ENCODE measurements at places on chromosomes 2 and 18.

DNA sequence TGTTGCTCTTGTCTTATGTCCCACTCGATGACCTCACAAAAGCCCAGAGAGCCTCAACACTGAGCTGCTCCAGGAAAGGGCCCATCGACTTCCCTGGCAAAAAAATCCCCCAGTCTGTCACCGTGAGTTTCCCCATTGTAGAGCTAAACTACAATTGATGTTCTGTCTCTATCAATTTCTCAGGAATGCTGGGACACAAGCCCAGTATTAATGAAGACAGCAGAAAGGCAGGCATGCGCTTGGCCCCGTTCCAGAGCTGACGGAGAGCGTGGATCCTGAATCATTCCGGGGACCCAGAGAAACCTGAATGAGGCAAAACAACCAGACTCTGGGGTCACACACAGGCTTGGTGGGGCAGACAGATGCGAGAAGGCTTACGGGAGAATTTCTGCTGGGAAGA, 146.9 kb downstream of the TTC32 start:
- DNase-seq, result no peak
- H3K27me3 ChIP-seq, result no peaks in the 10 kb centered on the region

- H3K27ac ChIP-seq, result no peak overlapping the region
- H3K4me3 ChIP-seq, result no peak overlapping the region
- no peaks in the 10 kb centered on the region for H3K4me1 ChIP-seq
- no peaks in the 10 kb centered on the region for H3K27me3 ChIP-seq
These were observed 285.8 kb downstream of the NBAS start for GRCh38 chr2:15275346-15275745.

DNA sequence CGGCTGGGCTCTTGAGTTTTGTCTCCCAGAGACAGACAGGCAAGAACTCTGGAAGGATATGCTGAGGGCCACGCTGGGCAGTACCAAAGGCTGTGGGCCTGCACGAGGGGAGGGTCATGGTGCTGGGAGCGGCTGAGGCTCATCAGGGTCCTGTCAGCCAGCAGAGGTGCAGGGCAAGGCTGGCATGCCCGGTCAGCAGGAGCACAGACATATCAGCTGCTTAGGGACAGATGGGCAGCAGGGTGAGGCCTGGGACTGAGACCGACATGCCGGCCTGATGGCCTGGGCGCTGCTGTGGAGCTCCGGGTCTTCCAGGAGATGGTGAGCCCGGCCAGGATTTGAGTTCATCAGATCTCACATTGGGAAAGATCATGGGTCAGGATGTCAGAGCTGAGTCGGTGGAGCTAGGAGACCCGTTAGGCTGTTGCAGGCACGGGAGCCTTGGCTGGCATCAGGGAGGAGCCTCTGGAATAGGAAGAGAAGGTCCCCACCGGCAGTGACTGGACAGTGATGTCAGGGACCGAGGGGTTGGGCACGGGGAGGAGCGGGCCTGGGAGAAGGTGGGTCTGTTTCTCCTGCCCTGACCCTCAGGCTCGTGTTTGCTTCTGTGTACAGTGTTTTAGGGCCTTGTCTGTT, 18.8 kb downstream of the CNDP2 start:
- H3K27me3 ChIP-seq, result no peaks in the 10 kb centered on the region
- H3K27ac ChIP-seq, result no peak overlapping the region
- DNase-seq, result no peak
- H3K36me3 ChIP-seq, result peaks cover 62% of the 10 kb centered on the region
- no peak overlapping the region for H3K4me3 ChIP-seq
- no peaks in the 10 kb centered on the region for H3K4me1 ChIP-seq

DNA sequence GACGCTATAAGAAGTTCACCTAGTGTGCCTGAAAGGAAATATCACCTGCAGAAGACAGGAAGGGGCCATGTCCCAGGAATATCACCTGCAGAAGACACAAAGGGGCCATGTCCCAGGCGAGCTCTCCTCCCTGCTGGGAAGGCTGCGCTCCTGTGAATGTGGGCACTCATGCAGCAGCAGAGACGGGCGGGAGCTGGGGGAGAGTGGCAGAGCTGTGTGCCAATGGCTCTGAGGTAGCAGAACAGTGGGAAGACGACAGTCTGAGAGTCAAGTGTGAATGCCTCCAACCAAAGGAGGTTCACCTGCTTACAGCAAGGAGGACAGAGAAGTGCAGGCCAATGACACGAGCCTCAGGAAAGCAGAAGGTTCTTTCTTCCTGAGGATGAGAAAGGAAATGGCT, 117.9 kb upstream of the SALL3 start:
- no peak overlapping the region for H3K4me3 ChIP-seq
- no peaks in the 10 kb centered on the region for H3K4me1 ChIP-seq
- H3K27me3 ChIP-seq, result no peaks in the 10 kb centered on the region
- no peak for DNase-seq
- H3K36me3 ChIP-seq, result no peaks in the 10 kb centered on the region

DNA sequence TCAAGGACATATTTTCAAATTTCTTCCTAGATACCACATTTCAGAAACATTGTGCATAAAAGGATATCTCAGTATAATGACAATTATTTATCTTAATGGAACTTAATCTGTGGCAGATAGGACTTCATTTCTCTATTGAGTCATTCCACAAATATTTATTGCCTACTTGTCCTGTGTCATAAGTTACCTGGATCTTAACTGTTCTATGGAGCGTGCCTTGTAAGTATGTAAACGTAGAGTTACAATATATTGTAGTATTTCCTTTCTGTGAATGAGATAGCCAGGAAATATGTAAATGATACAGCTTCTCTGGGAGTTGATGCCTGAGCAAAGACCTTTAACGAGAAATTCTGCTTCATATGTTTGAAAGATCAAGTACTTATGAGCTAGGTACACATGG, 2.5 kb downstream of the AGFG1 start:
- H3K36me3 ChIP-seq, result no peaks in the 10 kb centered on the region
- no peak overlapping the region for H3K27ac ChIP-seq

GRCh38 chr18:73452866-73453265, 585.1 kb upstream of the NETO1 start:
- no peak overlapping the region for H3K27ac ChIP-seq
- DNase-seq, result no peak
- H3K4me1 ChIP-seq, result no peaks in the 10 kb centered on the region
- no peaks in the 10 kb centered on the region for H3K27me3 ChIP-seq
- no peak overlapping the region for H3K4me3 ChIP-seq

- H3K27ac ChIP-seq, result no peak overlapping the region
- no peak overlapping the region for H3K4me3 ChIP-seq
- H3K4me1 ChIP-seq, result peaks cover 15% of the 10 kb centered on the region
- no peak for DNase-seq
- peaks cover 12% of the 10 kb centered on the region for H3K27me3 ChIP-seq
These were observed 144.1 kb upstream of the GLI2 start for GRCh38 chr2:120591572-120591971.

DNA sequence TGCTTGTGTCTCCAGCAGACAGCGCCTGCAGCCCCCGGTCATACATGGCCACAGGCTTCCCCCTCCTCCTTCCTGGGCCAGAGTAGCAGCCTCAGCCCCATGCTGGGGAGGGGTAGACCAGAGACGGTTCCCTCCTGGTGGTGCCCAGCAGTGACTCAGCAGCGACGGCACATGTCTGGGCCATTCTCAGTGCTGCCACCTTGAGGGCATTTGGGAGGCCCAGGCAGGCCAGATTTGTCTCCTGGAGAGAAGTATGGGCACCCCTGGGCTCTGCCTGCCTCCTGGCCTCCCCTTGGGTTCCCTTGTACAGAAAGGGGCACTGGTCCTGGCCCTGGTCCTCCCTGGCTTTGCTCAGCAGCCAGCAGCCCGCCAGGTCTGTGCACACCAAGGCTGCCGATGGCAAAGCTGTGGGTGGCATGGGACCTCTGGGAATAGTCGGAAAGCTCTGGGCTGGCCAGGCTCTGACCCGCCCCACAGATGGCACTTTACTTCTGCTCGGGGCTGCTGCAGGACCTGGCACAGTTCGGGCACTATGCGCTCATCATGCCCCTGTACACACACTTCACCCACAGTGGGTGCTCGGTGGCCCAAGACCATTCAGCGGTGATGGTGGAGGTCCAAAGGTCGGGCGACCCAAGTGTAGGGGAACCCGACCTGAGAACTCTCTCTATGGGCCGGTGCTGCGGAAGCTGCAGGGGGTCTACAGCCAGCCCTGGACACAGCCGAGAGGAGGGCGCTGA, 11.4 kb upstream of the ALPI start:
- H3K4me3 ChIP-seq, result no peak overlapping the region
- no peak for DNase-seq
- H3K27ac ChIP-seq, result no peak overlapping the region
- no peaks in the 10 kb centered on the region for H3K36me3 ChIP-seq

DNA sequence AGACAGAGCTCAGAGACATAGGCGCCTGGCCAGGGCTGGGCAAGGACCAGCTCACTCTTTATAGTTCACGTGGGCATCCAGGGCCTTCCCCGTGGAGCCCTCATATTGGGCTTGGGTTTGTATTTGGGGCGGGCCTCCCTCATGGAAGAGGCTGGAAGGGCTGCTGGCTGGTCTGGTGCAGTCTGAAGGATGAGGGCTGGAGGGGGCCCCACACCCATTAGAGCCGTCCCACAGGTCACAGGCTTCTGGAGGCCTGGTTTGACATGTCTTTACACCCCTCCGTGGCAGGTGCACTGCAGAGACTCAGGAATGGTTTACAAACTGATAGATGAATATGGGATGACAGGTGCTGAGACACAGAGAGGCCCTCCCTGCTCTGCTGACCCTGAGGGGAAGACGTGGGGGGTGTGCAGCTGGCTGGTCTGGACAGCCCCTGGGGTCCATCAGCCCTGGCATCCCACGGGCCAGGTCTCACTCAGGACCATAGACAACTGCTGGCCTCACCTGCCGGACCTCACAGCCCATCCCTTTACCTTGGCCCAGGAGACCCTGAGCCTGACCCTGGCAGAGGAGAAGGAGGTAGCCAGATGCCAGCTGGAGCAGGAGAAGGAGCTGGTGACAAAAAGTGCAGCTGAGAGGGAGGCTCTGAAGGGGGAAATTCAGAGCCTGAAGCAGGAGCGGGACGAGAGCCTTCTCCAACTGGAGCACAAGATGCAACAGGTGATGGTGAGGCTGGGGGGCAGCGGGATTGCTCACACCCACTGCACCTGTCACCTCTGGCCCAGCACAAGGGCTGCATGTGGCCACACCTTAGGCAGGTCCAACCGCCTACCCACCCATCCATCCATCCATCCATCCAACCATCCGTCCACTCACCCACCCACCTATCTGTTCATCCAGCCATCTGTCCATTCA, 43.9 kb downstream of the CROCC2 start:
- 0 out of 2 replicates have a peak, but pooled peaks cover under 1% of the 10 kb centered on the region for H3K4me1 ChIP-seq
- H3K36me3 ChIP-seq, result no peaks in the 10 kb centered on the region
- no peak for DNase-seq
- H3K4me3 ChIP-seq, result no peak overlapping the region

- DNase-seq, result no peak
- peaks cover 2% of the 10 kb centered on the region for H3K4me1 ChIP-seq
- H3K4me3 ChIP-seq, result no peak overlapping the region
These were observed 573.3 kb downstream of the LRP1B start for GRCh38 chr2:141557329-141558095.

GRCh38 chr2:11129598-11130449, 25.4 kb upstream of the SLC66A3 start:
- no peak for DNase-seq
- no peak overlapping the region for H3K27ac ChIP-seq
- H3K27me3 ChIP-seq, result no peaks in the 10 kb centered on the region

DNA sequence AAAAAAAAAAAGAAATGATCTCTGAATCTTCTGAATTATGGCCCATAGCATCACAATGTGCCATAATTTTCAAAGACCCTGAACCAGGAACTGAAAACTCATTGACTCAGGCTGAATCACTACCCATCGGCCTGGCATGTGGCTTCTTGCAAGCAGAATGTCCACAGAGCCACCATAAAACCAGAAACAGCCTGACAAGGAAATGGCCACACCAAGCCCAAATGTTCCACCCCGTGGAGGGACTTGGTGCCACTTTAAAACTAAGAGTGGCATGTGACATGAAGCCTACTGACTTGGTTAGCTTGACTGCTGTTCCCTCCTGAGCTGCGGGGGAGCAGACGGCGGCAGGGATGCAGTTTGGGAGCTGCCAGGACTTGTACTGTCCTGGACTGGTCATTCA, 71.2 kb upstream of the RBM44 start:
- H3K4me3 ChIP-seq, result no peak overlapping the region
- no peak overlapping the region for H3K27ac ChIP-seq
- DNase-seq, result no peak
- H3K27me3 ChIP-seq, result no peaks in the 10 kb centered on the region
- H3K4me1 ChIP-seq, result peaks cover 3% of the 10 kb centered on the region

GRCh38 chr2:161994761-161995520, 79.1 kb downstream of the DPP4 start:
- H3K4me3 ChIP-seq, result no peak overlapping the region
- H3K36me3 ChIP-seq, result no peaks in the 10 kb centered on the region
- no peak for DNase-seq
- H3K27me3 ChIP-seq, result no peaks in the 10 kb centered on the region
- H3K4me1 ChIP-seq, result peaks cover 2% of the 10 kb centered on the region

DNA sequence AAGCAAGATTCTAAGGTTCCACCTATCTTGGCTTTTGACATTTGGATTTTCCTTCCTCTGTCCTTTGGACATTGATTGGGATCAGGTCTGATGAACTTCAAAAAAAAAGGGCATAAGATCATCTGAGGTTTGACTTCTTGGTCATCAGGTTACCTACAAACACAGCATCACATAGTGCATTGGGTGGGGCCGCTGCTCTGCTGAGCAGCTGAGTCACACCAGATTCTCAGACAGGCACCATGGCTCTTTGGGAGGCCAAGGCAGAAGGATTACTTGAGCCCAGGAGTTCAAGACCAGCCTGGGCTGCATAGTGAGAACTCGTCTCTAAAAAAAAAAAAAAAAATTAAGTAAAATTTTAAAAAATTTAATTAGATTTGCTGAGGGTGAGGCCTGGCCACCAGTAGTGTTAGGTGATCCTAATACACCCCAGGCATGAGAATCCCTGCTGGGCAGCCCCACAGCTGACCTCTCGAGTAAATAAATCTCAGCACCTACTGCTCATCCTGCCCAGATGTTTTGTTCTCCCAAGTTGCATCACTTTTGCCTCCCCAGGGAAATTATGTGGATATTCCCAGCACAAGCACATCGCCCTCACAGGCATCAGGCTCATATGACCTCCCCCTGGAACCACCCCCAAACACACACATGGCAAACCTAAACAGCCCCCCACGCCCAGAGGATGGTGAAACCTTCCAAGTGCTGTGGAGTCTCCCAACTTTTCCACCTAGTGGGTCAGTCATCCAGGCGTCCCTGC, 5.3 kb downstream of the MLPH start:
- H3K27me3 ChIP-seq, result peaks cover 8% of the 10 kb centered on the region
- no peak overlapping the region for H3K4me3 ChIP-seq
- peaks cover 5% of the 10 kb centered on the region for H3K4me1 ChIP-seq
- DNase-seq, result no peak
- peaks cover 4% of the 10 kb centered on the region for H3K36me3 ChIP-seq

GRCh38 chr2:109736177-109736827, 57.8 kb upstream of the RGPD5 start:
- H3K4me3 ChIP-seq, result no peak overlapping the region
- DNase-seq, result no peak
- H3K27me3 ChIP-seq, result no peaks in the 10 kb centered on the region
- no peak overlapping the region for H3K27ac ChIP-seq

GRCh38 chr2:29314816-29315571, 199.8 kb downstream of the CLIP4 start:
- no peaks in the 10 kb centered on the region for H3K4me1 ChIP-seq
- no peak overlapping the region for H3K4me3 ChIP-seq
- no peak overlapping the region for H3K27ac ChIP-seq
- no peaks in the 10 kb centered on the region for H3K36me3 ChIP-seq

GRCh38 chr2:186617148-186617547, 27.3 kb downstream of the ITGAV start:
- no peak for DNase-seq
- H3K4me3 ChIP-seq, result no peak overlapping the region
- no peaks in the 10 kb centered on the region for H3K27me3 ChIP-seq
- H3K4me1 ChIP-seq, result no peaks in the 10 kb centered on the region
- no peaks in the 10 kb centered on the region for H3K36me3 ChIP-seq

All from iPS DF 6.9 (cell line).